Stimulated activated CD4-positive, alpha-beta T cell treated with anti-CD3 and anti-CD28 coated beads, TNF-alpha, amount 100 ng/mL, for 48 hours (primary cell): ENCODE measurements at places on chromosomes 12 and 14.

- DNase-seq: no peak
These were observed 553.7 kb downstream of the FOXG1 start for GRCh38 chr14:29320286-29320685.

- DNase-seq: no peak
These were observed 73.9 kb downstream of the SYT1 start for GRCh38 chr12:78938341-78939084.

DNA sequence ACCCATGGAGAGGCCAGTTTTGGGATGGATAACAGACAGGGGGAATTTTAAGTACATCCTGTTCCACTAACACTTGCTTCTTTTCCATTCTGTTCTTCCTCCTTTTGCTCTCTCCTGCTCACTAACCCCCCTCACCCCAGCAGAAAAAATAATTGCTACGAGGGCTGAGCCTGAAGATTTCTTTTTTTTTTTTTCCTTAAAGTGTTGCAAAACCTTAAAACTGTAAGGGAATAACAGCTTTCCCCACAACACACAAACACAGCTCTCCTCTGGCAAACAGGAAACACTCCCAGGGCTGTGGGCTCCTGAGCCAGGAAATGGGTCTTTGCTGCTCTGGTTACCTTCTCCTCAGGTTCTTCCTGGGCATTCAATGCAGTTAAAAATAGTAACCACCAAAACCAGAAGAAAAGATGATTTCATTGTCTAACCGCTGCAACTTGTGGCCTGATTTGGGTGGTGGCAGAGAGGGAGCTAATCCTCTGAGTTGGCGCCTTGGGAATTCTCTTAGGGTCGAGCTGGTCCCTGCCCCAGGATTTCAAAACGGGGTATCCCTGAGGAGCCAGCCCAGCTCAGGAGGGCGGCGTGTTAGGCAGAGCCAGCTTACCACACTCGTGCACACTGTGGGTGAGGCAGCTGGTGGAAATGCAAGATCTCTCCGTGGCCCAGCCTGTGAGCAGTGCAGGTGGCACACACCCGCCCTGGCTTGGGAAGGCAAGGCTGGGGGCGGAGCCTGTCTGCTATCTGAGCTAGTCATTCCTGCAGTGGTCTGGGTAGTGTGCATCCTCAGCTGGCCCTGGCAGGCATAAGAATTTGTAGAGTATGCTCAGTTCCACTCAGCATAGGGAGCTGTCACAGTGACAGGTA, 17.1 kb upstream of the EMP1 start:
- DNase-seq: peak; percentile 47

GRCh38 chr12:1130571-1130970, 139.5 kb downstream of the ERC1 start:
- DNase-seq: no peak

DNA sequence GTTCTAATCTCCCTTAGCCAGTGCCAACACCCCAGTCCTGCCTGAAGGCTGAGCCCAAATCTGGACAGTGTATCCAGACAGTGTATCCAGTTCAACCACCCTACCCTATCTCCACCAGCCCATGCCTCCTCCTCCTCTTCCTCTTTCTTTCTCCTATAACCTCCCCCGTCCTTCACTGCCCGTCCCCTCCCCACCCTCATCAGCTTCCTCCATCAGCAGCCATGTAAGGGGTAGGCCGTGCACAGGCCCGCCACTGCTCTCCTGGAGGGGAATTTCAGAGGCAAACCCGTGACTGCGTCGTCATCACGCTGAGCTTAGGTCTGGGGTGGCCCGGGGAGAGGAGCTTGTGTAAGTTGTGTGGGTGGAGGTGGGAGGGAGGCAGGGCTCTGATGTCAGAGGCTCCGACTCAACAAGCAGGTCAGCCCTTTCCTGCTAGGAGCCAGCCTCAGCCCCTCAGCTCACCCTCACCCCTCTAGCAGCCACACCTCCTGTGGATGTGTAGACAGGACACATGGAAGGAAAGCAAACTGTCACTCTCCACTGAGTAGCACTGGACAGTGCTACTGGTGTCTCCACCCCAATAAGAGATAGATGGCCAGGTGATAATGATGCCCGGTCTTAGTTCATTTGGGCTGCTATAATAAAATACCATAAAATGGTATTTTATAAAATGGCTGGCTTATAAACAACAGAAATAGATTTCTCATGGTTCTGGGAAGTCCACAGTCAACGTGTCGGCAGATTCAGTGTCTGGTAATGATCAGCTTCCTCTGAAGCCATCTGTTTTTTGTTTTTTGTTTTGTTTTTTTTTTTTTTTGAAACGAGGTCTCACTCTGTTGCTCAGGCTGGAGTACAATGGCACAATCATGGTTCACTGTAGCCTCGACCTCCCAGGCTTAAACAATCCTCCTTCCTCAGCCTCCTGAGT, 50.5 kb downstream of the IRF2BPL start:
- peak; percentile 73 for DNase-seq

- no peak for DNase-seq
These were observed 17.7 kb upstream of the PCNX1 start for GRCh38 chr14:70889555-70889954.

DNA sequence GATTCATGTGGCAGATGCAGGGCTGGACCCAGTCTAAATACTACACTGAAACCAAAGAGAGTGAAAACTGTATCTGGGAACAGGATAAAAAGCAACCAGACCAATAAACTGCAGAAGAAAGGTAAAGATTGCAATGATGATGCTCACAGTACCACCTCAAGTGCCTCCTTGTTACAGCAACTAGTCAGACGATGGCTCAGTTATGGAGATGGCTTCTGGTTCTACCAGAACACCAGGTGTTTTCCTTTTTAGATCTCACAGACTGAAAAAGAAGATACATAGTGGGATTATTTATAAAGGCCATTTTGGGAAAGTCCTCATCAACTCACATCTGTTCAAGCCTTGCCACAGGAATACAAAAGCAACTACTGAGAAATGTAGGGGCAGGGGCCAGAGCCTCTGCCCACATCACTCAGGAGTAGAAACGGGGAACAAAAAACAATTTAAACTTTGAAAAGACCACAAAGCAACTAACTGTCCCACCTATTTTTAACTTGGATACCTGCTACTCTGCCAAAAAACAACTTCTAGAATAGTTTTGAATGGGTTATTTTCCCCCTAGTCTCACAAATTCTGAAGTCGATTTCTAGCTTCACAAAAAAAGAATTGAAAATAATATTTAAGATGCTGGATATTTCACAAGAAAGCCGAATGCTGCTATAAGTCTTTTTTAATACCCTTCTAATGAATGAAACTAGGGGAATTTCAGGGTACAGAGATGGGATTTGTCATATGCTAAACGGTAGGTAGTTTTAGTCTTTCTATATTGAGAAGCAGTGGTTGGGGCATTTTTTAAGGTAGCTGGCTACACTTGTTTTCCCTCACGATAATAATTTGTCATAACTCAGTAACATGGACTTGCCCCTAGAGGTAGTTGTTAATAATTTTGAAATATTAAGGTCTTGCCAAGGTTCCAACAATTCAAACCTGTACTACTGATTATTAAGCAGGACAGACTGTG, 197.2 kb upstream of the TMPO start:
- DNase-seq: no peak

DNA sequence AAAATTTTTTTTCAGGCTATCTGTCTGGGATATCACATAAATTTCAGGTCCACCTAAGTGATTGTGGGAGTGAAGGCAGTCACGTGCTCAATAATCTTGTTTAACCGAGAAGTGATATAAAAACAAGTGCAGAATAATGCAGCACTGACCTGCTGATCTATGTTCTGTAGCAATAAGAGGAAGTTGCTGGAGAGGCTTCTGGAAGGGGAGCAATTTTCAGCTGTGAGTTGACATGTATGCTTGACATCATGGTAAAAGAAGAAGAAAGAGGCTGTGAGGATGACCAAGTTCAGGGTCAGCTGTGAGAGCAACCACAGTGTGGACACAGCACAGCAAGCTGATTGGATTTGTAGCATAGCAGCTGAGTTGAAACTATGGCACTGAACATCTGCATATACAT, 172.0 kb upstream of the PELI2 start:
- no peak for DNase-seq

DNA sequence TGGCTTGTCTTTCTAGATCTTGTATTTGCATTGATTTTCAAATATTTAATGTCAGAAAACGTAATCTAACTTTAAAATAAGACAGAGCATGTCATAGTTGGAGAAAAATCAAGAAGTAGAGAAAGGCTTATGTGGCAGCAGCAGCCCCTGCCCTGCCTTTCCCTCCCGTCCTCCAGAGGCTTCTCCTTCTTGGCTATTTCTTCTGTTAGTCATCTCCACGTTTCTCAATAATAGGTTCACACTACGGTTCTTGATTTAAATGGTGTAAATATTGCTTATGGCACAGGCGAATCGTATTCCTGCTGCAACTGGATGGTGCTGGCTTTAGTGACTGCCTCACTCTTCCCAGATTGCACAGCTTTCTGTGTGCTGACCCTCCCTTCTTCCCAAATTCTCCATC, 42.8 kb downstream of the SLC8B1 start:
- no peak for DNase-seq

DNA sequence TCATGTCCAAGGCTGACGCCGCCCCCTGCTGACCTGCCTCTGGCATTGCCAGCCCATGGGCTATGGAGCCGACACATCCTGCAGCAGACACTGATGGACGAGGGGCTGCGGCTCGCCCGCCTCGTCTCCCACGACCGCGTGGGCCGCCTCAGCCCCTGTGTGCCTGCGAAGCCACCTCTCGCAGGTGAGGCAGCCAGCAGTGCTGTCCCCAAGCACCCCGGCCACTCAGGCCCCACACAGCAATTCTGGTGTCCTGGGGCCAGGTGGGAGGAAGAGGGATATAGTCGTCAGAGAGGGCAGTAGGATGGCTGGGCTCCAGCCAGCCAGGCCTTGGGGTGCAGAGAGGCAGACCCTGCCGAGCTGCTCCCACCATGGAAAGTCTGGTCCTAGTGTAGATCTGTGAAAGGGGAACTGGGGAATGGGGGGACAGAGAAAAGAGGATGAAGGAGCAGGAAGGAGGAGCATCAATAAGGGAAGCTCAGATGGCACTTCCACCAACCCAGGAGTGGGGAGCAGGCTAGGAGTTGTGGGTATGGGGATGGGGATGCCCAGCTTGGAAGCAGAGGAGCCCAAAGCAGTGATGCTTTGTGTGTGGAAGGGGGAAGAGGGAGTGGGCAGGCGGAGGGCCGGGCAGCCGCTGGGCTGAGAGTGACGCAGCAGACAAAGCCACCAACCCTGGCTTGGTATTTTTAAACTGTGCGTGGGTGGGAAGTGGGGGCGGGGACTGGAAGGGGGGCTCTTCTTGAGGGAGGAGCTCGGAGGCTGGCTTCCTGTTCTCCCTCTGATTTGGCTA, 4.7 kb downstream of the NAB2 start:
- DNase-seq: no peak

DNA sequence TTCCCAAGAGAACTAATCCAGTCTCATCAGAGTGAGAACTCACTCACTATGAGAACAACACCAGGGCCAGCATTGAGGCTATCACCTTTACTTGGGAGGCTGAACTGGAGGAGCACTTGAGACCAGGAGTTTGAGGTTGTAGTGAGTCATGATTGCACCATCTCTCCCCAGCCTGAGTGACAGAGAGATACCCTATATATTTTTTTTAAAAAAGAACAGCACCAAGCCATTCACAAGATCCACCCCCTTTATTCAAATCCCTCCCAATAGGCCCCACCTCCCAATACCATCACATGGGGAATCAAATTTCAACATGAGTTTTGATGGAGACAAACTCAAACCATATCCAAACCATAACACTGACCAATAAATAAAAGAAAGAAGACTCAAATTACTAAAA, 3.7 kb upstream of the TMX1 start:
- no peak for DNase-seq

DNA sequence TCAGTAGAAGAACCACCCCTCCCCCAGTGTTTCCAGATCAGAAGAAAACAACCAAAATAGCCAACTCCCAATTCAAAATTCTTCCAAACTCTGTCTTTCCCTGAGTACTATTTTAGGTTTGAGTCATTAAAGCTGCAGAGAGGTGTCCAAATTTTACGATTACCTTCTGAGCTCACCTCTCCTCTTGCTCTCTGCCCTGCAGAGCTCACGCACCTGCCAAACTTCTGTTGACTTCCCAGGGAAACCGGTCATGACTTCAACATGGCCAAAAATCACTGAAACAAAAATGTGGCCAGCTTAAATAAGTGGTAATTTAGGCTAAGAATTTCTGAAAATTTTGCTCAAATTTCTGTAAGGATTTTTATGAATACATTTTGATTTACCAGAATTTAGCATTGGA, 70.9 kb upstream of the OTX2 start:
- DNase-seq: no peak

- DNase-seq: no peak
These were observed 468.7 kb upstream of the SOX5 start for GRCh38 chr12:24418157-24418556.

- DNase-seq: no peak
These were observed 88.8 kb downstream of the ATF7IP start for GRCh38 chr12:14454098-14454907.

DNA sequence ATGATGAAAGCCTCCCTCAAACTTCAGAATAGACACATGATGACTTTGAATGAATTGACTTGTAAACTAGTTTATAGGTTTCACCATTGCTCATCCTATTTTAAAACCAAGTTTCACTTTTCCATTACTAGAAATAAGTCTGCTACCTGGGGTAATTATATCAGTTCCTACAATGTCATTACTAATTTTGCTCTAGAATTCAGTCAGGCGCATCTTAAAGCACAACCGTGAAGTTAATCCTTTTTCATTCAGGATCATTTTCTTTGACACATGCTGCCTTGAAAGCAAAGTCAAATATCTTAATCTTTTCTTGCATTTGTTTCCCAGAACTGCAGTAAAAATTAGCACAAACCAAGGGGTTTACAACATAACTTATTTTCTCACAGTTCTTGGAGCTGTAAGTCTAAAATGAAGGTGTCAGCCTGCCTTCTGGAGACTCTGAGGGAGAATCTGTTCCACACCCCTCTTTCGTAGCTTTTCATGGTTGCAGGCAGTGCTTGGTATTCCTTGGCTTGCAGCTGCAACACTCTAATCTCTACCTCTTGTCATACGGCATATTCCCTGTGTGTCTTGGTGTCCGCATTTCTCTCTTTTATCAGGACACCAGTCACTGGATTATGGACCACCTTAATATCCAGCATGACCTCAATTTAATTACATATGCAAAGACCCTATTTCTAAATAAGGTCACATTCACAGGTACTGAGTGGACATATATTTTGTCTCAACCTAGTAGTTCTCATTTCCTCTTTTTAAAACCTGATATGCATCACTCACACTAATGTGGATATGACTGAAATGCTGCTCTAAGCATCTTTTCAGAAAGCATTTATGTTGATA, 114.3 kb upstream of the PDZRN4 start:
- DNase-seq: no peak

DNA sequence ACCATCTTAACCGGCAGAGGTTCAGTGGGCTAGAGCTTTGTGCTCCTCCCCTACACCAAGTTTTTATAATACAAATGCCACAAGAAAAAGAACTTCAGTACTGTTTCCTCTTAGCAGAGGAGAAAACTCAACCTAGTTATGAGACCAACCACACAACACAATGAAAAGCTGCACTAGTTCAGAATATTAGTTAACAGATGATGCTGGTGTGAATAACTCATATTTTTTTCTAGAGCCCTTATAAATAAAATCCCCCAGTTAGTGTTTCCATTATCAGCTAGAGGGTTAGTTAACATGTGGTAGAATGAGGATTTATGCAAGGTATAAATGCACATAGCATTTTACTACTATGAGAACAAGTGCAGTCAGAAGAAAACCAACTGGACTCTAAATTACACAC, 61.9 kb upstream of the AMN1 start:
- no peak for DNase-seq
